Umbilical cord (tissue), 2 donors: ENCODE measurements at places on chromosomes 4 and X. TPM values are rescaled to one million over a fixed set of nuclear protein-coding genes. Genes with fewer than 3 reads are reported as not detected.

MAGEB1 gene
- 0.96 TPM for total RNA-seq

GRCh38 chr4:155197757-155198156, 10.7 kb upstream of the NPY2R start:
- DNase-seq: no peak

DNA sequence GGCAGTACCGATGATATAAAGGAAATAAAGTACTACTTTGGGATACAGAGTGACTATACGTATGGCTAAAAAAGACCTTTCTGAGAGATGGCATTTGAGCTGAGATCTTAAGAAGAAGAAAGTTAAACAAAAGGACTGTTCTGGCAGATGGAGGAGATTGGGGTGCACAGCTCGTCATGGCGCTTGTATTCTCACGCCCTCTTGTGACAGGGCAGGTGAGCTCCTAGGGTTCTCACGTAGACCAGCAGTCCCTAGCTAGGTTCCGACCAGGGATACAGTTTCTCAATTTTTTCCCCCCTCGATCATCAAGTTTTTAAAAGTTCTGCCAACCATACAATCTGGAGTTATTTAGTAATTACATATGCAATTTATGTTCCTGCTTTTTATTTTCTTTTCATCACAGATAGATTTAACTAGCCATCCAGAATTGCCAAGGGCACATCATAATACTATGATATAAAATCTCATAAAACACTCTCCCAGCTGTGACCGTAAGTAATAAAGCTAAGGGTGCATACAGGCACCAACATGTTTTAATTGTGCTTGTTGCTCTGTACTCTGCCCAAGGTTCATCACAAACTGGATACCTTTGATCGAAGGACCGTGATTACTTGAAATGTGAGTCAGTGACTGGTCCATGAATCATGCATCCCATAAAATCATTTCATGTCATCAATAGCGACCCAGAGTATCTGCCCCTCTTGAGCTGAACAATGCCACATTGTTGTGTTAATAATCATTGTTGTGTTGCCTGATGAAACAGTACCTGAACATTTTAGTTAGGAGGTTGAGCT, 69.4 kb upstream of the ZNF518B start:
- no peak for DNase-seq

DNA sequence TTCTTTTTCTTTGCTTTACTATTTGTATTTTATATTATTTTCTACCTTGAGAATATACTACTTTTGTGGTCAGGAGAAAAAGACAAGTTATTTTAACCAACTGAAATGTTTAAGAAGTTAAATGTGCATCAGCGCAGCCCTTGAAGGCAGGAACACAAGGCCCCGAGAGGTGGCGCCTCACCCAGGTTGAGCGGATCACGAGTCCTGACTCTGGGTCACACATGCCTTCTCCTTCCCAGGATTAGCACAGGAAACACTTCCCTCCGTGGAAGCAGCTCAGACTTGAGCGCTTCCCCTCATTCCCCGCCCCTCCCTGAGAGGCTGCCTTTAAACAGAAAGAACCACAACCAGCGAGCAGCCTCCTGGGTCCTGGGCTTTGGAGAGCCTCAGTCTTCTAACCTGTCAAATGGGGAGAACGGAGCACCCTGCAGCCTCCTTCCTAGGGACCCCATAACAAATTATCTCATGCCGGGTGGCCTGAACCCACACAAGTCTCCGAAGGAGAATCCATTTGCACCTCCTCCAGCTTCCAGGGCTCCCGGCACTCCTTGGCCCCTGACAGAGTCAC, 217.6 kb downstream of the AFAP1 start:
- DNase-seq: no peak
